ENCODE measurements at places on chromosomes 1 and 21.

- no peak for DNase-seq
These were observed 1599.7 kb downstream of the MRPL39 start for GRCh38 chr21:24007592-24007991.

DNA sequence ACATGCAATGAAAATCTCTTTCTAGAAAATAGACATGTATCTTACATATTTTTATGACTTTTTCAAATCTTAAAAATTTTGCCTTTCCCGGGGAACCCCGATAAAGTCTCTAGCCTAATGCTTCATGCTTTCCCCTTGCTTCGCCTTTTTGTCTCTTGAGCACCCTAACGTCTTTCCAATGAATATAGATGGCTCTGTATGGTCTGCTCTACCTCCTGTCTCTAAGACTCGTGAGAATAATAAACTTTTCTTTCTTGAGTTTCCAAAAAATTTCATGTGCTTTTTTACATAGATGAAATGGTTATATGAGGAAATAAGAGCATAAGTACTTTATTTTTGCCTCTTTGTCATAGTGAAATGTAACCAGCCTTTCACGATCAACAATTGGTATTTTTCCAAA, 202.6 kb downstream of the PDE4B start:
- no peak for DNase-seq

GRCh38 chr1:96840396-96840795, 118.8 kb downstream of the PTBP2 start:
- DNase-seq, result no peak

GRCh38 chr1:12617511-12617900, 504 bp downstream of the DHRS3 start:
- DNase-seq, result no peak

- DNase-seq, result no peak
These were observed 321.2 kb downstream of the HLX start for GRCh38 chr1:221200464-221200863.

DNA sequence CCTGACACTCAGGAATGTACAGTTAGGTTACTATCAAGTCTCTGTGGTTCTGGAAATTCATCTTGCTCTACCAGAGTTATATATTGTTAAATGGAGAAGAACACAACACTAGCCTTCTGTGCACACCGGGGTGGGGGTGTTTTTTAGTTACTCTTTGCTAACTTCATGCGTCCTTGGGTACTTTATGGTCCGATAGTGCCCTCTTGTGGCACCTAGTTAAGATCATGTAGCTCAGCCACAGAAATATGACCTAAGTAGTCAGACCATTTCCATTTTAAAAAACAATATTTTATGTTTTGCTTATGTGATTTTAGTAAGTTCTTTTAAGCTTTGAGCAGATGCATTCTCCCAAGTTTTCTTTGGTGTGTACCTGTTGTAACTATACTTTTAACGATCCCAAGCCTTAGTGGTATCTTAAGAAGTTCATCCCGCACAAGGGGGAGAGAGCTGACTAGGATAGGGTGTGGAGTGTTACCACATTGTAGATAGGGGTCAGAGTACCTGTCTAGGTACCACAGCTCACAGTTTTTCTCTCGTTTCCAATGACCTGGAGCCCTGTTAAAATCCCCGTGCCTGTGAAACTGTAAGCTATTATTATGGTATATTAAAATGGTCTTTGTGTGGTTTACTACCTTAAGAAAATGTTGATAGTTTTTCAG, 20.6 kb upstream of the SH3D21 start:
- peak; percentile 80 for DNase-seq

DNA sequence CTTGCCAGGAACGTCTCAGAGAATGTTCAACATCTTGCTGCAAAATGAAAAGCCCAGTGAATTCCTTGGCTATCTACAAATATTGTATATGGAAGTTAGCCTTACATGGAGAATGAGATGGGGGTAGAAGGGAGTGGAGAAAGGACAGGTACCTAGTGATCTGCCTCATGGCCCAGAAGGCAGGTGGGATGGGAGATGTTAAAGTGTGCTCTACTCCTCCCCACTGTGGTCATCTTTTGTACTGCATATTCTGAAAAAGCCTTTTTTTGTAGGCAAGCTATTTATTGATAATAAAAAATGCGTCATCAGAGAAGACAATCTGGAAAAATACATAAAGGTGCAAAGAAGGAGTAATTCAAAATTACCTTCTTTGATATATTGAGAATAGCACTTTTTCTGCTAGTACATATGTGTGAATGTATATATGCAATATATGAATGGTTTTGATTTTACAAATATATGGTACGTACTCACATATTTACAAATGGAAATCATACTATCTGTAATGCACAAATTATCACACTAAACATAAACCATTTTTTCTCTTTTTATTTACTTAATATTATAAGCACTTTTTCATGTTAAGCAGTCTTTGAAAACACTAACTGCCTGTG, 19.1 kb upstream of the SLC5A9 start:
- no peak for DNase-seq

GRCh38 chr1:60059468-60059867, 14.1 kb downstream of the C1orf87 start:
- no peak for DNase-seq

DNA sequence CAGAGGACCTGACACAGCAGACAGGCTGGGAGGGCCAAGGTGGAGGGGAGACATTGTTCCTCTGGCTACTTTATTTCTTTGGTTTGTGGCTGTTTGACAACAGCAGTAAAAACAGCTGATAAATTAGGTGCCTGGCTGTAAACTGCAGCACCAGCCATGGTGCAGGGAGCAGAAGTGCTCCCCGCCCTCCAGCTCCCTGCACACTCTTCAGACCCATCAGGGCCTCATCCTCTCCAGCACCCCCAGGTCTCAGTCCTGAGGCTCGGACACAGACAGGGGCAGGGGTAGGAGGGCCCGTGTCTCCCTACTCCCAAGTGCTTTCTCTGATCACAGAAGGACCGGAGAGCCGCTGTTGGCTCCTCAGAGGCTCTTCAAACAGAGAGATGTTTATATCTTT, 17.7 kb upstream of the LRRN2 start:
- no peak for DNase-seq

GRCh38 chr1:245108246-245108645, 46.5 kb upstream of the KIF26B start:
- no peak for DNase-seq

DNA sequence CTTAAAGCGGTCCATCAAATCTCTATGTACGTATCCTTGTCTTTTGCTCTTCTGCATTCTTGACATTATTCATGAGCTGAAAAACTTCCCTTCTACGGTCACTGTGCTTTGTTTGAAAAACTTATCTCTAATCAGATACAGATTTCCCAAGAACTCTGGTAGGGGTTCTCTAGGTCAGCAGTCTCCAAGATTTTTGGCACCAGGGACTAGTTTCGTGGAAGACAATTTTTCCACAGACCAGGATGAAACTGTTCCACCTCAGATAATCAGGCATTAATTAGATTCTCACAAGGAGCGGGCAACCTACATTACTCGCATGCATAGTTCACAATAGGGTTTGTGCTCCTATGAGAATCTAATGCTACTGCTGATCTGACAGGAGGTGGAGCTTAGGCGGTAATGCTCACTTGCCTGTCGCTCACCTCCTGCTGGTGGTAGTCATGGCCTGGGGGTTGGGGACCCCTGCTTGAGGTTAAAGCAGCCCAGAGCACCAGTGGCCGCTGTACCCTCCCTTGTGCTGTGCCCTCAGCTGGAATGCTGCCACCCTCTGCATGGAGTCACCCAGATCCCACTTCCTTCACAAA, 30.8 kb downstream of the AK2 start:
- no peak for DNase-seq

DNA sequence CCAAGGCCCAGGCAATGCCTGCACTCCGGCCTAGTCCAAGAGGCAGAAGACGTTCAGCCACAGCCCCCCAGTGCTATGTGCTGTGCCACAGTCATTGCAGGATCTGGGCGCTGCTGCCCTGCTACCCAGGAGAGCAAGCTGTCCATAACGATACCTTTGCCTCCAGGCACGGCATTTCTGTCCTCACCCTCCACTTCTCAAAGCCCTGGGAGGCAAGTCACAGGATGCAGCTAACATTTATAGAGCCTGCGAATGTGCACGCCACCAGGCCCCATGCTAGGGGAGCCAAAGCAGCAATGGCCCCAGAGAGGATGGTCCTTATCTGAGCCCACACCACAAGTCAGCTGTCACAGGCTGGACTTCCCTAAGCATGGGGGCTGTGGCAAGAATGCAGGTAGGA, 13.8 kb downstream of the LRP8 start:
- no peak for DNase-seq

DNA sequence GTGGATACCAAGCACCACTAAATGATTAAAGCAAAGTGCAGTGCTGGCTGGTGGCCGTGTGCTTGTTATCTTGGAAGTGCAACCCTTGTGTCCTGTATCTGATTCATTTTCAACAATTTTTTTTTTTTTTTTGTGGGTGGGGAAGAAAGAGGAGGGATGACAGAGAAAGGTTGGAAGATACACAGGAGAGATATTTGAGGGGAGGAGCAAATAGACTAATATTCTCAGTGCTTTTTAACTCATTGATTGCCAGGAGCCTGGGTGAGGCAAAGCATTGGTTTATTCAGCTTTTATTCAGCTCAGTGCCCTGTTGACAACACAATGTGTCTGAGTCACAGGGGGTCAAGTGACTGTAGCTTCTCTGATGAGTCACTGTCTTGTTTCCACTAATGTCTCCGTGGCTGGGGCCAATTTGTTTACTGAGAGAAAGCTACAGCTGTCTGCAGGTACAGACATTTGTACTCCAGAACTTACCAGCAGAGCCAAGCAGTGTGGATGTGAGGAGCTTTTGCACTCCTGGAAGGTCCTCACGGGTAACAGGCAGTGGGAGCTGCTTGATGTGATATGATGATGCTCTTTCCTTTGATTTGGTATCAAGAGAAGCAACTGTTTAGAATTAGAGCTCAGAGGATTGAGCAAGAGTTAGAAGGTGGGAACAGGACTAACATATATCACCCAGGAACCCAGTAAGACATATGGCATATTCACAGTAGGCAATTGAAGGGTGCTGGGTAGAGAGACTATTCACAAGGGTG, 23.6 kb upstream of the DNM3 start:
- peak; percentile 34 for DNase-seq

- no peak for DNase-seq
These were observed 38.8 kb upstream of the ATP5PO start for GRCh38 chr21:33954395-33954794.

GRCh38 chr1:47388030-47388890, 27.8 kb upstream of the FOXE3 start:
- no peak for DNase-seq

- DNase-seq, result no peak
These were observed 32.3 kb upstream of the ID3 start for GRCh38 chr1:23591460-23592208.

DNA sequence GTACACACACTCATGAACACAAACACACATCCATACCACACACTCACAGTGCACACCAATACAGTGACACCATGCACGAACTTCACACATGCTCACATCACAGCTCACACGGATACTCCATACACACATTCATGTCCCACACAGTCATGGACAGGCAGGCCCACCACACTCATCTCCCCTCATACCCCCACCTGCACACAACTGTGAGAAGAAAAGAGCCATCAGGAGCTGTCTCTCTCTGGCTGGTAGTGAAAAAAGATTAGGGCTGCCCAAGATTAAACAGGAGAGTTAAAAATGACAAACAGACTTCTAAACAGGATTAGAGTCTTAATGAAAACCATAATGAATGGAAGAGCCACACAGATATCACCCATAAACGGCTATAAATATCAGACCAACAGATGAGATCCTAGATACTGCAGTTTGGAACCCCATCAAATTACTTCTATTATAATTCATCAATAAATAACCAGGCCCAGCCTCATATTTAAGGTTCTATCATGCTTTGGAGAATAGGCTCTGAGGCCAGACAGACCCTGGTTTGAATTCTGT, 122.3 kb downstream of the PLXNA2 start:
- no peak for DNase-seq

- no peak for DNase-seq
These were observed 200.5 kb downstream of the CAMTA1 start for GRCh38 chr1:6985549-6986276.

DNA sequence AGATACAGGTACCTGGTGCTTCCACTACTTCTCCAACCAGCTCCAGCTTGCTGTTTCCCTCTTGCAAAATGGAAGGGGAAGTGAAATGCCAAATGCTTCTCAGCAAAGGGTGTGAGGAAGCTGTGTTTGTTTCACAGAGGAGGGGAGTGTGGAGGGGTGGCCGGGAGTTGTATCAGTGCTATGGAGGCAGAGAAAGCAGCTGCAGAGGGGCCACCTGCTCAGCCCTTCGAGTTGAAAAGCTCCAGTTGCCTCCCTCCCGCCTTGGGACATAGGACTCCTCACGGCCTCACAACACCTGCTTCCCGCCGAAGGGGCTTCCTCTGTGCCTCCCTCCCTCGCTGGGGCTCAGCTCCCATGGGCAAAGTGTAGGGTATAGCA, 12.1 kb upstream of the LINGO4 start:
- DNase-seq, result no peak

- DNase-seq, result no peak
These were observed 146.4 kb downstream of the GREM2 start for GRCh38 chr1:240465531-240465940.

- DNase-seq, result no peak
These were observed 437 bp upstream of the HSPG2 start for GRCh38 chr1:21937372-21938121.

GRCh38 chr1:77978969-77979876, at the start of gene FUBP1:
Gene FUBP1, minus strand, starts transcription at chr1:77979072. Its CDS starts 68 bp downstream, at chr1:77979004.
- DNase-seq, result peak; percentile 100

DNA sequence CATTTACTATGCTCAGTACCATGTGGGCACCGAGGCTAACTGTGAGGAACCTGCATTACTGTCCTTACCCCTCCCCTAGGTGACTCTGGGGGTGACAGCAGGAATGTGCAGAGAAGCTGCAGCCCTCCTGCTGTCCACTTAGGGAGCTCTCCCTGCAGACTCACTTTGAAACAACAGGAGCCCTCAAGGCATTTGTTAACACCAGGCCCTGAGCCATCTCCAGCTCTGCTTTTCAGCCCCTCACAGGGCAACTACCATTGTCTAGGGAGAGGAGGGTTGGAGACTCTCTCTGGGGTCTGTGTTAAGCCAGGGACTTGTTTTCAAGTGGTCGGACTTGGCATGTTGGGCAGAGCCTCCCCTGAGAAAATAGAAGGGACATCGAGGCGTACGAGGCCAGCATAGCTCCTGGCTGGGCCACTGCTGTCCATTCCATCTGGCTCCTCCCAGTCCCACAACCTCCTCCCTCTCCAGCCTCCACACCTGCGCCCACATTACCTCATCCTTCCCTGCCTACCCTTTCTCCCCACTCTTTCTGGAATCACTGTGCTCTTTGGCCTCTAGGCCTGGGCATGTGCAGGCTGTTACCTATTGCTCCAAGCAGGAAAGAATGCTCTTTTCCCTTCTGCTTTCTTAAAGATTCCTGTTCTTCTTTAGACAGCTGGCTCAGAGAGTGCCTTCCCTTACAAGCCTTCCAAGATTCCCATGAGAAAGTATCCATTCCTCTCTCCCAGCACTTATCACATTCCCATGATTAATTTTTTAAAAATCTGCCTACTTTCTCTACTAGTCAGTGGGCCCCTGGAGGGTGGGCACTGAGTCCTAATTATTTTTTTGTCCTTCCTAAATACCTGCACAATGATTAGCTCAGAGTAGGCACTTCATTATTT, 102.7 kb upstream of the GCLM start:
- DNase-seq, result no peak
